Occipital lobe (tissue), 3 donors: ENCODE measurements at places on chromosomes 1 and 21. TPM values are rescaled to one million over a fixed set of nuclear protein-coding genes. Genes with fewer than 3 reads are reported as not detected.

DNA sequence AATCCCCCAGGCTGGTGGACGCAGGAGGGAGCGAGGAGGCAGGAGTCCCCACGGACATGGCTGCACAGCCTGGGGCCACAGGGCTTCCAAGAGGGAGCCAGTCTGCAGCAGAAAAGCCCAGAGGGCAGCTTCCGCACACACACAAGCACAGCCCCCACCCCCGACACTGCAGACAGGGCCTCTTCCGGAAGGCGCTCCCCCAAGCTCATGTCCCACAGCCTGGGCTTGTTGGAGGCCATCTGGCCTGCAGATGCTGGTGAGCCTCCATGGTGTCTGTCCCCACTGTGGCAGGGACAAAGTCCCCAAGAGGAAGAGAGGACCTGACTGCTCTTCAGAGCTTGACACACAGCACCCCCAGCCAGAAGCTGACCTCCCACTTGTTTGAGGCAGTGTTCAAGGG, 13.4 kb upstream of the KIAA1614 start:
- DNase-seq = no peak

DNA sequence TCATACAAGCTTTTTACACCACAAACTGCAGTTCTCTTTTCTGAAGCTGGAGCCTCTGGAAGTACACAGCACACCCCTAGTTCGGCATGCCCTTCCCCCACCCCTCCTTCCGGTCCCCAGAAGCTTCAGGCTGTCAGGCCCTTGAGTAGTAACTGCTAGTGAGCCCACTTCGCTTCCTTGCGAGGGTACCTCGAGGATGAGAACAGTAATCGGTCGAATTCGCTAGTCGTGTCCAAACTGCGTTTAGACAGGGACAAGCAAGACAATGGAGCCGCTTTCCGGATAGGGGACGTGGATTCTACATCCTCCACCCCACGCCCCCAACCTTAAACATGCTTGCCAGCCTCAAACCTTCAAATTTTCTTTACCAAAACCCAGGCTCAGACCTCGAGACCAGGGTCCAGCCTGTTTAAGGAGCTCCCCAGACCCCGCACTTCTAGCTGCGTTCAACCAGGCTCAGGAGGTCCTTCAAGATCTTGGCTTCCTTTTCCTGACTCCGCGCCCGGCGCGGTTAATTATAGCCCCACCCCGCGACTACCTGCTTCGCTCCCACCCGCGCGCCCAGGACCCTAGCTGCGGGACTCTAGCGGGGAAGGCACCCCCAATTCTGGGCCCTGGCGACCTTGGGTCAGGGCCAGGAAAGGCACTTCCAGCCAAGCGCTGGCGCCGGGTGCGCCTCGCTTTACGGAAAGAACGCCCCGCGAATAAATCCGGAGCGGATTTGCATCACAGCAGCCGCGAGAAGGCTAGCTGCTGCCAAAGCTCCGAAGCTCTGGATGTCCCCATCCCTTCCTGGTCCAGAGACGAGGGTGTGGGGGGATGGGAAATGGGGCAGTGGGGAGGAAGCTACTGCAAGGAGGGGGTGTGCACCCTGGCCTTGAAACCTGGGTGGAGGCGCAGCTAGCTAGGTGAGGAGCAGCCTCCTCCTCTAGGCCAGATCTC, 8.1 kb upstream of the TSPAN1 start:
- DNase-seq = peak; percentile 36

Gene SAMD13
- 4.5 TPM for total RNA-seq

Gene UTS2
- total RNA-seq = not detected

Gene SLC44A5
- total RNA-seq = 266 TPM

Gene CLDN14
- total RNA-seq = not detected
